ENCODE measurements at places on chromosomes 2 and 18. TPM values are rescaled to one million over a fixed set of nuclear protein-coding genes. Genes with fewer than 3 reads are reported as not detected.
A peak's percentile ranks its signal among the peaks of the same experiment; 100 is the strongest.

DNA sequence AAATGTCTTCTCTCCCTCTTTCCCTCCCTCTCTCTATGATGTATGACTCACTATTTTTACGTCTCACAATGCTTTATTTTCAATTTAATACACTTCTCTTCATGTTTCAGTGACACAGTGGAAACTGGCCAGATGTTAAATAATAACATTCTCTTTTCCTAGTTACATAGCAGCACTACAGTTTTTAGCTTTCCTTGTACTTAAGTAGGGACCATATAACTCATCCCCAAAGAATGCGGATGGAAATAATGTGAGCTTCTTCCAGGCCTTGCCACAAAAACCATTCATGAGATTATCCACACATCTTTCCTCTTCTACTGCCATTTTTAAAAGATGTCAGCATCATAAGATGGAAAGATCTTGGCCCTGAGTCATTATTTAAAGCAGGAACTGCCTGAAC is 789.4 kb downstream of the LRP1B start:
- DNase-seq = no peak
- no peaks in the 10 kb centered on the region for H3K36me3 ChIP-seq
- no peaks in the 10 kb centered on the region for H3K4me1 ChIP-seq
- H3K4me3 ChIP-seq = no peak overlapping the region

GRCh38 chr2:26612522-26613240 is 28.5 kb downstream of the CIB4 start:
- H3K27me3 ChIP-seq = no peaks in the 10 kb centered on the region
- peaks cover 63% of the 10 kb centered on the region for H3K4me1 ChIP-seq
- peak overlapping the region; percentile 63 for H3K27ac ChIP-seq

STAMBP gene
- 31.3 TPM for total RNA-seq

DNA sequence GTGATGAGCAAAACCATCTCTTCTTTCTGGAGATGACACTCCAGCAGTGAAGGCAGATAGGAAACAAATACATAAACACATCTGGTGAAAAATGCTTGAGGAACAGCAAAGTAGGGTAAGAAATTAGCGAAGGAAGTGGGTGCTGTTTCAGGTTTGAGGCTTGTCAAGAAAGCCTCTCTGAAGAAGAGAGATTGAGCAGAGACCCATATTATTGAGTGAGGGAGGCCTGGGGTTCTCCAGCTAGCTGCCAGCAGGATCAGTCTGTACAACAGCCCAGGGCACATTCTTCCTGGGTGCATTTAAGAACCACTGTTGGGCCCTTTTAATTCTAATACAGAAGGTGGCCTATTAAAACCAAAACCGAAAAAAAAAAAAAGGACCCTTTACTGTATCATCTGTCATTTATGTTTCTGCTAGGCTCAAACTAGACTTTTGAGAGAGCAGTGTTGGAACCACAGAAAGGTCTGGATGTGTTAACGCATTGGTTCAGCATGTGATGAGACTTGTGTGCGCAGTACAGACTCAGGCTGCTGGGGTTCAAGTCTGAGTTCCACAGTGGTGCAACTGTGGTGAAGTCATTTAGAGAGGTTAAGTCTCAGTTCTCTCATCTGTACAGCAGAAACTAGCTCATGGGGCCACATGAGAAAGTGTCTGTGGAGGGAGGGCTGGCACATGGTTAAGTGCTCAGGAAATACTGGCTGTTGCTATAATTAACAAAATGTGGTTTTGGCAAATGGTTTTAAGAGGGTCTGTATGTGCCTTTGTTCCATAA is 28.9 kb downstream of the MGAT5 start:
- no peak overlapping the region for H3K27ac ChIP-seq
- DNase-seq = no peak
- H3K36me3 ChIP-seq = no peaks in the 10 kb centered on the region
- H3K27me3 ChIP-seq = no peaks in the 10 kb centered on the region

DNA sequence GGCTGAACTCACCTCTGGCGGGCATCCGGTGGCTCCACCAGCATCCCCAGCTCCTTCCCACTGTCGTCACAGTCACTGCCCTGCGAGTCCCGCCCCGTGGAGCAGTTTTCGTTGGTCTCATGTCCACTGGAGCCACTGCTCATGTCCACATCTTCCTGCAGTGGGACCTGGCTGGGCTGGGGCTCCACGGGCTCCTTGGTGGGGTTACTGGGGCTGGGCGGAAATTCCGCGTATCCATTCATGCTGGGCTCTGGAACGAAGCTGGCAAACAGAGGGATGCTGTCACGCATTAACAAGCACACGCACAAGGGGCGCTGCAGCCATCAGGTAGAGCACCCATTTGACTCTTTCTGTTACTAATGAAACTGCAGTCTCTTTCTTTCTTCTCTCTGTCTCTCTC is 10.7 kb downstream of the PER2 start:
- H3K36me3 ChIP-seq = peaks cover 47% of the 10 kb centered on the region
- H3K4me3 ChIP-seq = no peak overlapping the region
- H3K4me1 ChIP-seq = peaks cover 20% of the 10 kb centered on the region
- H3K27ac ChIP-seq = no peak overlapping the region
- no peaks in the 10 kb centered on the region for H3K27me3 ChIP-seq

DNA sequence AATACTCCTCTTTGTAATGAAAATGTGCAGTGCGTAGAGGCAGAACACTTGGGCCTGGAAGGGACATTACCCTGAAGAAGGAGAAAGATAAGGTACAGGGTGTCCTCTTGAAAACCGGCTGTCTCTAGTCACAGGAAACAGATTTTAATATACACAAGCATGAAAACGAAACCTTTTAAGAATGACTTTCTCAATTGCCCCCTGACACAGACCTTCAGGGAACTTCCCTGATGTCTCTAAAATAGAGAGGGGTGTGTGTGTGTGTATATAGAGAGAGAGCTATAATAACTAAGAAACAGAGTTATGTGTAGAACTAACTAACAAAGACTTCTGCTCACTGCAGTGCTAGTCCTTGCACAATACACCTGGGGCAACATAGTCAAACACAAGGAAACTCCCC is 780.0 kb downstream of the CNTNAP5 start:
- no peak overlapping the region for H3K27ac ChIP-seq
- DNase-seq = no peak
- no peaks in the 10 kb centered on the region for H3K36me3 ChIP-seq

KCNIP3 gene
- 2.6 TPM for total RNA-seq

CCDC141 gene
- 40.5 TPM for total RNA-seq

DNA sequence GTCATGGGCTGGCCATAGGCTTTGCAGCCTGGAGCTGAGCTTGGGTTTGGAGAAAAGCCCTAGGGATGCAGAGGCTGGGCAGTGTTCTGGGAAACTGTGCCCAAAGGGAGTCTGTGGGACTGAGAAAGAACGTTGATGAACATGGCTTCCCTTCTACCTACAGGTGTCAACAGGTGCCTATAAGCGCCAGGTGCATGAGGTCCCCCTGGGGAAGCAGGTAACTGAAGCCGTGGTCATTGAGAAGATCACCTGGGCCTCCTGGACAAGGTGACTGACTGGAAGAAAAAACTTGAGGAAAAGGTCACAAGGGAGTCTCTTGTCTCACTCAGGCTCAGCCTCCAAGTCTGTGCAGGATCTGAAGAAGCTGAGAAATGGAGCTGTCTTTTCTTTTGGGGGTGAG is 83.4 kb downstream of the RTN4 start:
- no peaks in the 10 kb centered on the region for H3K27me3 ChIP-seq
- H3K4me1 ChIP-seq = peaks cover 15% of the 10 kb centered on the region
- DNase-seq = no peak
- peaks cover 24% of the 10 kb centered on the region for H3K36me3 ChIP-seq

DNA sequence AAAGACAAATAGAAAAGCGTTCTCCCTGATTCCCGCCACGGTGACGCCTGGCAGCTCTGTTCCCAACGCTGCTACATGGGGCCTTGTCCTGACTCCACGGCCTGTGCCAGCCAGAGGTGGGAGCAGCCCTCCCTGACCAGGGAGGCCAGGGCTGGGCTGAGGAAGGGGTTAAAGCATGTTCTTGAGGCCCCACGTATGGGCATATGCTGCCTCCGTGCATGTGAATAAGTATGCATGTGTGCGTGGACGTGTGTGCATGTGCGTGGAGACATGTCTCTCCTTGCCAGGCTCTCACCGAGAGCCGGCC is 1.6 kb upstream of the SNED1 start:
- peak; percentile 39 for DNase-seq
- peaks cover 72% of the 10 kb centered on the region for H3K4me1 ChIP-seq
- peaks cover 4% of the 10 kb centered on the region for H3K27me3 ChIP-seq
- H3K27ac ChIP-seq = peak overlapping the region; percentile 88
- peaks cover 4% of the 10 kb centered on the region for H3K36me3 ChIP-seq
